ENCODE measurements at places on chromosomes 13 and 19.

DNA sequence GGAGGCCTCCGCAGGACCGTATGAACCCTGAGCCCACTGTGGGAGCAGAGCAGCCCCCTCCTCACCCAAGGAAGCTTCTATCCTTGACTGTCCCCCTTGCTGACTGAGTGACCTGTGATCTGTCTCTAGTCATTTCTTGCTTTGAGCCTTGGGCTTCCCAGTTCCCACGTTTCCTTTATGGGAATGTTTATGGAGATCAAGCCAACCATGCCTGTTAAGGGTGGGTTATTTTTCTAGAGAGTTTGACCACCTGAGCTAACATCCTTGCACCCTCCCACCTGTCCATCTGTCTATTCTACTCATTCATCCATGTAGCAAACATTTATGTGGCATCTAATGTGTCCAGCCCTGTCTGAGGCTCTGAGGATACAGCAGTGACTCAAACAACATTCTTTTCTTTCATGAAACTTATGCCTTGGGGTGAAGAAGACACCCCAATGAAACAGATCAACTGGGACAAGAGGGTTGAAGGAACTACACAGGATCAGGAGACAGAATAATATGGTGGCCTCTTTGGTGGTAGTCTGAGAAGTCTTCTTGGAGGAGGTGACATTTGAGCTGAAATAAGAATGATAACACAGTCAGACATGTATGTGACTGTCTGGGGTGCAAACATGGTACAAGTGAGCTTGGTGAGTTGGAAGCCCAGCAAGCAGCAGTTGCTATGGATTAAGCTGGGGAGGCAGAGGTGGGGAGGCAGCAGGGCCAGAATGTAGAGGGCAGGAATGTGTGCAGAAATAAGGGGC, 30.5 kb downstream of the CERS4 start:
- no peak for DNase-seq

- no peak for DNase-seq
Measured at GRCh38 chr13:73258406-73258805, 199.6 kb downstream of the KLF5 start.

GRCh38 chr13:98781045-98781444, 28.6 kb upstream of the SLC15A1 start:
- DNase-seq, result no peak

GRCh38 chr13:43079392-43079931, 56.1 kb downstream of the DNAJC15 start:
- no peak for DNase-seq

- no peak for DNase-seq
Measured at GRCh38 chr19:39745643-39746042, 7.8 kb upstream of the CLC start.

- no peak for DNase-seq
Measured at GRCh38 chr19:34507414-34508067, 26.0 kb downstream of the WTIP start.

GRCh38 chr19:29409076-29409862, 116.5 kb upstream of the VSTM2B start:
- DNase-seq, result no peak

DNA sequence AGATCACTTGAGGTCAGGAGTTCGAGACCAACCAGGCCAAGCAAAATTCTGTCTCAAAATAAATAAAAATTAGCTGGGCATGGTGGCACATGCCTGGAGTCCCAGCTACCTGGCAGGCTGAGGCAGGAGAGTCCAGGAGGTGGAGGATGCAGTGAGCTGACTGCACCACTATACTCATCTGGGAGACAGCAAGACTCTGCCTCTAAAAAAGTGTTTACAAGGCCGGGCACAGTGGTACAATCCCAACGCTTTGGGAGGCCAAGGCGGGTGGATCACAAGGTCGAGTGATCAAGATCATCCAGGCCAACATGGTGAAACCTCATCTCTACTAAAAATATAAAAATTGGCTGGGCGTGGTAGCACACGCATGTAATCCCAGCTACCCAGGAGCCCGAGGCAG, 4.2 kb upstream of the DAPK3 start:
- DNase-seq, result no peak

GRCh38 chr19:39264306-39265290, 3.6 kb upstream of the IFNL2 start:
- no peak for DNase-seq

DNA sequence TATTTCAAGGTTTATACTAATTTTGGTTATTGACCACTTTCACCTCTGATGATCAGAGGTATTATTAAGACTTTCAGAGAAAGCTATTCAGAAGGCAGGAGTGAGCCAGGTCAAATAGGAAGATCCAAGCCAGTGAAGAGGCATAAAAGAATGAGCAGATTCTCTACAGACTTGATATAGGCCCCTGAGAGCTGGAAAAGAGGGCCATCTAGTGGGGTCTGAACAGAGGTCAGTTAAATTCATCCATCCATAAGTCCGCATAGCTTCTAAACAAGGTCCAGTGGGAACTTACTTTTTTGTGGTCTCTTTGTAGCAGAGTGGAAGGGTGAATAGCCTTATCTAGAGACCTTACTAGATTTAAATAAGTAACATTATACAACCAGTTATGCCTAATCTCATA, 126.6 kb upstream of the UFM1 start:
- no peak for DNase-seq

DNA sequence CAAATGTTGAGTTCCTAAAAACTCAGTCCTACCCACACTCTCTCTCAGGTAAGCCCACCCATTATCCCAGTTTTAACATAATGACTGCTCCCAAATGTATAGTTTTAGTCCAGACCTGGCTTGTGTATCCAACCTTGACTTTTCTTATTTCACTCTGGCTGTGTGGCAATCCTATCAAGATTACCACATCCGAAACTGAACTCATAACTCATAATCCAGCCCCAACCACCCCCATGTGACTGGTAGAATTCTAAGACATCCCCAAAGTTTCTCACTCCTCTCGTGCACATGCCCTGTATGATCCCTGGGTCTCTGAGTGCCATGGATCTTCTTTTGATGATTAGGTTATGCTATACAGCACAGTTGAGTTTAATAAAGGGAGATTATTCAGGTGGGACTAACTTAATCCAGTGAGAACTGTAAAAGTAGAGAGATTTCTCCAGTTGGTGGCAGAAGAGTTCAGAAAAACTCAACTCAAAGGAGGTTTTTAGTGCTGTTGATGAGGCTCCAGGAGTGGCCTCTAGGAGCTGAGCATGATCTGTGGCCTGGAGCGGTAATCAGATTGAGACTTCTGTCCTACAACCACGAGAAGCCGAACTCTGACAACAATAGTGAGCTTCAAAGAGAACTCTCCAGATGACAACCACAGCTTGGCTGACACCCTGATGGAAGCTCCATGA, 413.4 kb downstream of the ZNF536 start:
- peak; percentile 48 for DNase-seq

DNA sequence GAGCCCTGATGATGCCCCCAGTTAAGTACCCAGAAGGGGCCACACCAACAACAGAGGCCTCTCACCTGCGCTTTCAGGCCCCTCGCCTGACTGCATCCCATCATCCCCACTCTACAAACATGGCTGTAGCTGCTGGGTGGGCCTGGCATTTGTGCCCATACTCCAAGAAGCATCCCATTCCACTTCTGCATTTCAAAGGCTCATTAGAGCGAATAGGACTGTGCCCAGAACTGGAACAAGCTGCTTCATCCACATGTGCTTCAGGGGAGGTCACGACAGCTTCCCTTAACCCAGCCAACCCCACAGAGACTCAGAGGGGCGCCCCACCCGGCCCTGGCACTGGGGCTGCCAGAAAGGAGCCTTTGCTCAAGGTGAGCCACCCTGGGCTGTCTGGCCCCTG, 156.9 kb downstream of the SIPA1L3 start:
- no peak for DNase-seq

DNA sequence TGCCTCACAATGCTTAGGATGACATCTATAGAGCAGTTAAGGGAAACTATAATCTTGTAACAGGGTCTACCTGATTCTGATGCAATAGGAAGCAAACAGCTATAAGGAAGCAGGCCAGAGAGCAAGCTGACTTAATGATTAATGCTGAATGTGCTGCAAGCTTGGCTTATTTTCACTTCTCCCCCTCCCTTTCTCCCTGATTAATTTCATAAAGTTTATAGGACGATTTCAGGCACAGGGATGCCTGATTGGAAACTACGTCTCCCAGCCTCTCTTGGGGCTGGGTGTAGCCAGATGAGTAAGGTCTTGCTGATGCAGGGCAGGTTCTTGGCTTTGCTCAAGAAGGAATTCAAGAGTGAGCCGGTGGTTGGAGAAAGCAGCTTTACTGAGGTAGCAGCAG, 82.8 kb upstream of the MRI1 start:
- DNase-seq, result no peak

- DNase-seq, result no peak
Measured at GRCh38 chr13:31361673-31362072, 161.9 kb downstream of the B3GLCT start.

GRCh38 chr13:79128158-79128557, 277.9 kb downstream of the RBM26 start:
- no peak for DNase-seq

- no peak for DNase-seq
Measured at GRCh38 chr19:55676889-55677505, 2.0 kb downstream of the EPN1 start.

- DNase-seq, result no peak
Measured at GRCh38 chr13:67204764-67205163, 25.4 kb downstream of the PCDH9 start.

DNA sequence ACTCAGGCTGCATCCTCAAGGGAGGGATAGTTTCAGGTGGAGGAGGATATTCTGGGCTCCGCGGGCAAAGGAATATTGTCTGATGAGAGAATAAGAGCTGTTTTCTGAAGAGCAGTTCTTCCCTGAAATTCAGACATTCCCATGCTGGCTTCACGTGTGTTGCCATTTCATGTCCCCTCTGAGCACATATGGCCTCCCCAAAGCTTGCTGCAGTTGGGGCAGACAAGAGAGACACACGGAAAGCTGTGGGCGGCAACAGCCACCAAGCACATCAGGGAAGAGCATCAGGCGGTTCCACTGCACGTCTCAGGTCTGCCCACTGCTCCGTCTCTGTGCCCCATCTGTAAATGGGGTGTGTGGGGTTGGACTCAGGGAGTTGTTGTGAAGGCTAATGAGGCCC, 247.5 kb upstream of the TSHZ3 start:
- DNase-seq, result peak; percentile 47

GRCh38 chr19:32809254-32809653, 60.3 kb downstream of the SLC7A9 start:
- no peak for DNase-seq

DNA sequence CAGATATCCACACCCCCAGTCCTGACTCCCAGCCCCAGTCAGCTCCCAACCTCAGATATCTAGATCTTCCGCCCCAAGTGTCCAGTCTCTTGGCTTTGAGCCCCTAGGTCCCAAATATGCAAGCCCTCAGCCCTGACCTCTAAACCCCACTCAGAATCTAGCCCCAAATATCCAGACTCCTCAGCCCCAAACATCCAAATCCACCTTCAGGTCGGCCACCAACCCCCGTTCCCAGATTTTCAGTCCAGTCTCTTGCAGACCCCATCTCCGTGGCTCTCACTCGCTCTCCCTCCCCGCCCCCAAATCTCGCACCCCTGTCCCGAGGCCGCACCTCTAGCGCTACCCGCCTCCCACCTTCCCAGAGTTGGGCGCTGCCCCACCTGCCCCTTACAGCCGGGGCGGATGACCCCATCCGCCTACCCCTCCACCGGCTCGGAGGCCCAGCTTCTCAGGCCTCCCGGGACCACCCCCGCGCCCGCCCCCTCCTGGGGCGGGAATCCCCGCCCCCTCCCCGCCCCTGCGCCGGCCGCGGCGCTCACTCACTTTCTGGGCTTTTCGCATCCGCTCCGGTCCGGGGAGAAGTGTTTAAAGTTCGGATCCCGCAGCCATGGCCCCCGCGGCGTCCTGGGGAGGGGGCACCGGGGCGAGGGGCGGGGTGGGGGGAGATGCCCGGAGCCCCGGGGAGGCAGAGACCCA, 604 bp downstream of the ERFL start:
- DNase-seq, result no peak

DNA sequence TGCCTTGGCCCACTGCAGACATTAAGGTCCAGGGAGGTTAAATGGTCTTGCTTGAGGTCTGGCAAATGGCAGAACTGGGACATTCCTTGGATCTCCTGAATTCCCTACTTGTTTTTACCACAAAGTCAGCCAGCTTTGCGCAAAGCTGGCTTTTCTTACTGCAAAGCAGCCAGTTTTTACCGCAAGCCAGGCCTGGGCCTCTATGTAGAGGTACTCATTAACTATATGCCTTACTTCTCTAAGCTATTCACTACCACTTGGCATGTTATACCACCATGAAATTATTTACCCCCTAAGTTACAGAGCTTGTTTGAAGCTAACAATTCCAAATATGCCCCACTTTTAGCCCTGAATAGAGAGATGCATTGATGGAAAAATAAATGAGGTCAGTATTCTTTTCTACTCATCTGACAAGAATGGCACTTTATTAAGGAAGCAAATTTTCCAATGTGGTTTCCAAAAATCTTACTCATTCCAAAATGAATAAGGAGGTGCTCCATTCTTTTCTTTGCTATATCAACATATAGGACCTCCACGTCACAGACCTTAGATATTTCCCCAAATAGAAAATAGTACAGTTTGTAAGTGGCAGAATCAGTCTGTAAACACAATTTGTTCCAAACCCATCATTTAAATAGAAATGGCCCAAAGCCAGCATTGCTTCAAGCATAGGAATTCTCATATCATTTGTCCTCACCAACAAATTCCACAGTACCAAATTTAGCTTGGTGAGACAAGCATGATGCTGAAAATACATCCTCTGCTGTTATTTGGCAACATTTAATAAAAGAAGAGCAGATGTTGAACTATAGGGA, 143.9 kb upstream of the TSC22D1 start:
- DNase-seq, result no peak

- no peak for DNase-seq
Measured at GRCh38 chr13:39967199-39967959, 311.9 kb downstream of the COG6 start.

GRCh38 chr19:40592170-40592569, 9.0 kb upstream of the LTBP4 start:
- no peak for DNase-seq

DNA sequence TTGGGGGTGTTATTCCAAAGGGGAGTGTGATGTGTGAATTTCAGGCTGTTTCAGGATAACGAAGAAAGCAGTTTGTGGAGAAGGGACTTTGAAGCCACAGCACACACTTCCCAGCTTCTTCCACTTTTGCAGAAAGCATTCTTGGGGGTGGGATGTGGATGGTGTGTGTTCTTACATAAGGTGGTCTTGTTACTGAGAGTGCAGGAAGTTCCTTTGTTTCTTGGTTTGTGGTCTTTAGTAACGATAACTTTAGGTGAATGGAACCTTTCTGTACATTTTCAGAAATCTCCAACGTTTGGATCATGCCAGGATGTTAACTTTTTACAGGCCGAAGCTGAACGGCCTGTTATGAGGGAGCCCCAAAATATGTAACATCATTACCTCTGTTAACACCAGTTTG, 251.8 kb downstream of the KCNRG start:
- no peak for DNase-seq
